Mesothelial cell of epicardium (in vitro differentiated cells): ENCODE measurements at places on chromosomes 3 and 15. TPM values are rescaled to one million over a fixed set of nuclear protein-coding genes. Genes with fewer than 3 reads are reported as not detected.

DNA sequence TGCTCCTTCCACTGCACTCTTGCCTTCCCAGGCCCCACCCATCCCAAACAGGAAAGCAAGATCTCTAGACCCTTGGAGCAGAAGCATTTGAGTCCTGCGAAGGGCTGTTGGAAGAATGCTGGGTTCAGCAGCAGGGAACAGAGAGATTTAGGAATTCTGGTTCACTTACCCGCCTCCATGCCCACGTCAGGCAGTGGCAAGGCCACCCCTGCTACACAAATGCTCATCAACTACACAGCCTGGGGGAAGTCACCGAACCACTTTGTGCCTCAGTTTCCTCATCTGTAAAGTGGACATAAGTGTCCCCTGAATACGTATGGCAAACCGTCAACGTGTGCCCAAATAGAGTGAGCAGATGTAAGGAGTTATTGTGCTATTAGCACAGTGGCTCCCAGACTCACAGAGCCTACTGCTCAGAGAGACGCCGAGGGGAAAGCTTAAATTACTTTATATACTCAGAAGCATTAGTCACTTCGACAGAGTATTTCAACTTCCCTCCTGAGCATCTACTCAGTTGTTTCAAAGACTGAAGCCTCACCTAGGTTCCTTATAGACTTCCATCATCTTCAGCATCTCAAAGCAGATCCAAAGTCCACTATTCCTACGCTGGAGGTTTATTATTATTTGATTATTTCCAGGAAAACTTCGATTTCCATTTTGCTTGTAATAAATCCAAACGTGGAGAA, 905 bp downstream of the HOMER2 start:
- no peak for DNase-seq

GRCh38 chr3:157499342-157499963, 3.8 kb downstream of the VEPH1 start:
- peak; percentile 81 for DNase-seq

The TTLL13 gene
- total RNA-seq = 0.33 to 0.77 TPM (median 0.47 TPM) in 3 replicates

DNA sequence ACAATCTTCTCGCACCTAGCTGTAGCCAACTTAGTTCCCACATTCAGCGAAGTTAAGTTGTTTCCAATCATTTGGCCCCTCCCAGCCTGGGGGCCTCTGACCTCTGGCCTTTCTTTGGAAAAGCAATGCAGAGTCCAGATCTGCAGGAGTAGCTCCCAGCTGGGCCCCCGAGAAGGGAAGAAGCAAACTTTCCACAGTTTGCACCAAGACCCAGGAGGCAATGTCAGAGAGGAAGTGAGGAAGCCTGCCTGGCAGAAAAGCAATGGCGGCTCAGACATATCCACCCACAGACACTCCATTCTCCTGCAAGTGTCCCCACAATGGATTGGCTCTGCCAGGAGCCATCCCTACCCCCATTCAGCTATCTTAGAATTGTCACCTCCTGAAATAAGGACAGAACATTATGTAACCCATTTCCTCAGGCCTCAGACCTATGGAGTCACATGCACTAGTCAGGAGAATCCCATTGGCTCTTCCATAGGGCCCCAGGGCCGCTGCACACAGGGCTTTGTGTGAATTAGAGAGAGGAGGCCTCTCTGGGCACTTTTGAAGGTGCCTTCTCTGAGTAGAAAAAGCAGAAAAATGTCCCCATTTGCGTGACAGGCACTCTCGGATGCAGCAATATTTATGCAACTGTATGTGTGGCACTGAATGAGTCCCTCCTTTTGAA, 3.0 kb upstream of the BUB1B start:
- DNase-seq = no peak

The LYSMD4 gene
- total RNA-seq = 17.2 to 18.1 TPM (median 17.2 TPM) in 3 replicates

- DNase-seq = no peak
Measured at GRCh38 chr3:69420781-69421520, 35.1 kb upstream of the FRMD4B start.

The RBP2 gene
- not detected in 3 replicates for total RNA-seq

DNA sequence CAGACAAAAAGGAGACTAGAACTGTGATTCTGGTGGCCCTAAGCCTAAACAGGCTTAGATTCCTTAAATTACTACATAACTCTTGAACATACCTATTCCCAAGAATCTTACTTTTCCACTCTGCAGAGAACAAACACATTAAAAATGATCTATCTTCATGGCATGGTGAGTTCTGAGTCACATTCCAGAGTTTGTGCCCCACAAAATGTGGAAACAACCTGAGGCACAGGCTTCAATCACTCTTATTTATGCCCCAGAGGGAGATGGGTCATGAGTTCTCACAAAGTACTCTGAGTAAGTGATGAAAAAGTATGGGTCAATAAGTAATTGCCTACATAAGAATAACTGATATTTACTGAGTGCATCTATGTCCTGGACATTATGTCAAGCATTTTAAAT, 137.5 kb upstream of the SLC2A2 start:
- no peak for DNase-seq

DNA sequence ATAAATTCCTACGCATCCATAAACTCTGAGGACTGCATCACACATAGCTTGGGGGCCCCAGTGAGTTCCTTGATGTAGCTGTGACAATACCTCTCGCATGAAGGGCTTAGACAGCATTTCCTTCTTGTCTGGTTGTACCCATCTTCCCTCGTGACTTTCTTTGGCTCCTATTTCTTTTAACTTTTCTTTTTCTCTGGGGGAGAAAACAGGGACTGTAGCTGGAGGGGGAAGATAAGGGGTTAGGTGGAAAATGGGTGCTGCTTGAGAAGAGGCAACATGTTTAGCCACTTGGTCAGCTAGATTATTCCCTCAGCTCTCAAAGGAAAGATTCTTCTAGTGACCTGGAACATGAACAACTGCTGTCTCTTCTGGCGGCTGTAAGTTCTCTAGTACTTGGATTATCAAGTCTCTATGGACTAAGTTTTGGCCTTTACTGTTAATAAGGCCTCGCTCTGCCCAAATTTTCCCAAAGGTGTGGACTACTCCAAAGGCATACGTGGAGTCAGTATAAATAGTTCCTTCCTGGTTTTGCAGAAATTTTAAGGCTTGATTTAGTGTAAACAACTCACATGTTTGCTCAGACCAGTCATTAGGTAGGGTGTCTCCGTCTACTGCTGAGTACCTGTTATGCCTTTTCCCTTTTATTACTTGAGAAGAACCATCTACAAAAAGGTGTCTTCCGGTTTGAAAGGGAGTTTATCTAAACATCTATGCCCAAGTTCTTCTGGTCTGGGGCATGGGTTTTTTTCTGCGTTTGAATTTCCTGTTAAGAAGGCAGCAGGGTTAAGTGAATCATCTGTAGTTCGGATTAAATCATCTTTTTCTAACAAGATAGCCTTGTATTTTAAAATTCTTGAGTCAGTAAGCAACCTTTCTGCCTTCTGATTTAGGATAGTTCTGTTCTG, 21.0 kb upstream of the ATG7 start:
- no peak for DNase-seq

The GOLGA8O gene
- 2.9 to 5.5 TPM (median 3.9 TPM) in 3 replicates for total RNA-seq

DNA sequence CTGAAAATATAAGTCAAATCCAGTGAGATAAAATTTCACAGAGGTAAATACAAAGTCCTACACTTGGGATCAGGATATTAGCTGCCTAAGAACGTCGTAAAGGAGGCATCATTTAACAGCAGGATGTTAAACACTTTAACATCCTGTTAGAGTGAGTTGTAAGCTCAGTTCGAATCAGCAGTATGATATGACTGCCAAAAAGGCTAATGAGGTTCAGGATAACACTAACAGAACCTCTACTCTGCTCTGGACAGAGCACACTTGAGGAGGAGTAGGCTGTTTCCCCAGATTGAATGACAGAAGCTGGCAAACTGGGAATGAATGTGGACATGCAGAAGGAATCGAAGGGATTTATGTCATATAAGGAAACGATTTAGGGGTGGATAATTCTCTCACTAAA, 227.1 kb upstream of the CD96 start:
- no peak for DNase-seq

The PLXNB1 gene
- 203 to 214 TPM (median 211 TPM) in 3 replicates for total RNA-seq

DNA sequence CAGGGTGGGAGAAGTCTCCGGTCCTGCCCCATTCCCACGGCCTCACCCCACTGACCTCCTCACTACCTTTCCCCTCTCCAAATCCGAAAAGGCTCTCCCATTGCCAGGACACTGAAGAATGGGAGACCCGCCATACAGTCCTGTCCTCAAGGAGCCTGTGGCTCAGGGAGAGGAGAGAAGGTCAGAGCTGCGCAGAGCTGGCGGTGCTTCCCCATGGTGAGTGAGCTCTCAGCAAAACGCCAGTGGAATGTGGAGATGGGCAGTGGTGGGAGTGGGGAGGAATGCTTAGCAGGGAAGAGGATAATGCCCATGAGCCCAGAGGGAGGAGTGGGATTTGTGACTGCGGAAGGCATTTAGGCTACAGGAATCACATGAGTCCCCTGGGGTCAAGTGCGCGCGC, 20.1 kb downstream of the FAM43A start:
- no peak for DNase-seq

The REC114 gene
- not detected in 3 replicates for total RNA-seq

DNA sequence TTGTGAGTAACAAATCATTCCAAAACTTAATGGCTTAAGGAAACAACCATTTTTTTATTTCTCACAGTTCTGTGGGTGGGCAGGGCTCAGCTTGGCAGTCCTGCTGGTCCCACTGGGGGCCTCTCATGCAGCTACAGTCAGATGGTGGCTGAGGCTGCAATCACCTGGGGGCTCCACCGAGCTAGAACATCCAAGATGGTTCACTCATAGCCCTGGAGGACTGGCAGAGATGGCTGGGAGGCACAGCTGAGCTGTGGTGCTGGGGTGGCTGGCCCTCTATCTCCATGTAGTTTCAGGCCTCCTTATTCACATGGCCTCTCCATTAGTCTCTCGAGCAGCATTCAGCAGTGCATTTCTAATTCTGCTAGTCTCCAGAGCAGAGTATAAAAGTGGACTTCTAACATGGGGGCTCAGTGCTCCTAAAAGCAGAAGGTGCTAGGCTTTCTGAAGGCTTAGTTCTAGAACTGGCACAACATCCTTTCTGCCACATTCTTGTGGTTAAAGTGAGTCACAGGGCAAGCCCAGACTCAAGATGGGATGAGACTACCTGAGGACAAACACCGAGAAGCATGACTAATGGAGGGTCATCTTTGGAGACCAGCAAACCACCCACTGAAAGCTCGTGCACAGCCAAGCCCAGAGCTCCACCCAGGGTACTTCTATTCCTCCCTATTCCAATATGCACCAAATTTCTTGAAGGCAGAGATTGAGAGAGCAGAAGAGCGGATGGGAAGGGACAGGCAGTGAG, 6.3 kb downstream of the CAV3 start:
- DNase-seq = no peak

DNA sequence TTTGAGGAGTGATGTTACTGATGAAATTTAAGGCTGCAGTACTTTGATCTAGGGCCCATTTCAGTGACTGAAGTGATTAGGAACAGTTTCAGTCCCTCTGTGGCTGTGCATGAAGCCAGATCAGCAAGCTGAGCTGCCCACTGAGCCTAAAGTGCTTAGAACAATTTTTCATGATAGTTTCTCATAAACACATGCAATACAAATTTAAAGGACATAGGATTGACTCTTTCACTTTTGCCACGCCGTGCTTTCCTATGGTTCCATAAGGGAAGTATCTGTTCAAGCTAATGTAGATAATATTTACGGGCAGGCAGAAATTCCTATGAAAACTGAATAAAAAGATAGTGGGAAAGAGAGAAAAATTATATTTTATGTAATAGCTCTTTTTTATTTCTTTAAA, 10.6 kb downstream of the ANKUB1 start:
- no peak for DNase-seq

The USF3 gene
- 16.7 to 18.3 TPM (median 17.9 TPM) in 3 replicates for total RNA-seq
